ENCODE measurements at places on chromosomes 7 and 10. TPM values are rescaled to one million over a fixed set of nuclear protein-coding genes. Genes with fewer than 3 reads are reported as not detected.

- DNase-seq, result no peak
- no peak overlapping the region for H3K27ac ChIP-seq
- H3K4me1 ChIP-seq, result peaks cover 7% of the 10 kb centered on the region
These were observed 16.6 kb downstream of the CHCHD3 start for GRCh38 chr7:133065301-133065700.

- H3K36me3 ChIP-seq, result no peaks in the 10 kb centered on the region
- no peak overlapping the region for H3K27ac ChIP-seq
- no peak for DNase-seq
These were observed 225.4 kb upstream of the ZWINT start for GRCh38 chr10:56586461-56586891.

- DNase-seq, result no peak
- peaks cover 21% of the 10 kb centered on the region for H3K36me3 ChIP-seq
- no peak overlapping the region for H3K27ac ChIP-seq
- peaks cover 70% of the 10 kb centered on the region for H3K27me3 ChIP-seq
- H3K4me3 ChIP-seq, result no peak overlapping the region
- peaks cover 9% of the 10 kb centered on the region for H3K4me1 ChIP-seq
These were observed 11.3 kb downstream of the BMI1 start for GRCh38 chr10:22332116-22332692.

DNA sequence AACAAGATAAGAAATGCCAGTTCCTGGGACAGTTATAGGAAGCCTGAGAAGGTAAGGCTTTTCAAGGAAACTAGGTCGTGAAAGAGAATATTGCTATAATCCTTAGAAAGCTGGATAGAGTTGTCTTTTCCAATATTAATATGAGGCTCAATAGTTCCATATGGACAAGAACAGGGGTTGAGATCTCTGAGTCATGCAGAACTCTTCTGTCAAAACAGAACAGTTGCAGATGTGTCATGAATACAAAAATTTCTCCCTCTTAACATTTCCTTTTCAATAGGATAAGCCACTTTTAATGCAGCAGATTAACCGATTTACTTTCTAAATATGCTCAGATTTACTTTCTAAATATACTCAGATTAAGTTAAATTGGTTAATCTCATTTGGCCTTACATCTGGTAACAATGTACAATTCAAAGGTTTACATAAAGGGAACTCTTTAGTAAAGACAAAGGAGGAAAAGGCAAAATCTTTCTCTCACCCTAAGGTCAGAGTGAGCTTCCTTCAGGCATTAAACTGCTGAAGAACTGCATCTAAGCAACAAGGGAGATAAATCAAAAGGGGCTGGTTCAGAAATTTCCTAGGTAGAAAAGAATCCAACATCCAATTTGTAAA, 104.7 kb upstream of the PCDH15 start:
- no peak overlapping the region for H3K4me3 ChIP-seq
- H3K27ac ChIP-seq, result peak overlapping the region; percentile 43
- DNase-seq, result no peak
- peaks cover 21% of the 10 kb centered on the region for H3K4me1 ChIP-seq

Gene ZNF212
- total RNA-seq, result 15.8 TPM

Gene DENND10
- 49.3 TPM for total RNA-seq

- H3K27ac ChIP-seq, result no peak overlapping the region
- peak; percentile 61 for DNase-seq
- no peaks in the 10 kb centered on the region for H3K36me3 ChIP-seq
These were observed 114.1 kb downstream of the VIPR2 start for GRCh38 chr7:159030490-159031134.

GRCh38 chr10:22984066-22984465, 56.2 kb downstream of the ARMC3 start:
- peaks cover 11% of the 10 kb centered on the region for H3K4me1 ChIP-seq
- H3K4me3 ChIP-seq, result no peak overlapping the region
- H3K27ac ChIP-seq, result no peak overlapping the region
- H3K27me3 ChIP-seq, result peaks cover 3% of the 10 kb centered on the region
- DNase-seq, result no peak

GRCh38 chr7:46218461-46219200, 297.6 kb upstream of the IGFBP3 start:
- H3K4me3 ChIP-seq, result peak overlapping the region; percentile 28
- H3K27ac ChIP-seq, result peak overlapping the region; percentile 88
- no peaks in the 10 kb centered on the region for H3K27me3 ChIP-seq
- H3K36me3 ChIP-seq, result no peaks in the 10 kb centered on the region
- no peak for DNase-seq
- peaks cover 52% of the 10 kb centered on the region for H3K4me1 ChIP-seq

GRCh38 chr7:113657603-113658002, 261.2 kb downstream of the PPP1R3A start:
- DNase-seq, result no peak
- peaks cover 3% of the 10 kb centered on the region for H3K27me3 ChIP-seq
- H3K4me3 ChIP-seq, result no peak overlapping the region
- no peak overlapping the region for H3K27ac ChIP-seq

DNA sequence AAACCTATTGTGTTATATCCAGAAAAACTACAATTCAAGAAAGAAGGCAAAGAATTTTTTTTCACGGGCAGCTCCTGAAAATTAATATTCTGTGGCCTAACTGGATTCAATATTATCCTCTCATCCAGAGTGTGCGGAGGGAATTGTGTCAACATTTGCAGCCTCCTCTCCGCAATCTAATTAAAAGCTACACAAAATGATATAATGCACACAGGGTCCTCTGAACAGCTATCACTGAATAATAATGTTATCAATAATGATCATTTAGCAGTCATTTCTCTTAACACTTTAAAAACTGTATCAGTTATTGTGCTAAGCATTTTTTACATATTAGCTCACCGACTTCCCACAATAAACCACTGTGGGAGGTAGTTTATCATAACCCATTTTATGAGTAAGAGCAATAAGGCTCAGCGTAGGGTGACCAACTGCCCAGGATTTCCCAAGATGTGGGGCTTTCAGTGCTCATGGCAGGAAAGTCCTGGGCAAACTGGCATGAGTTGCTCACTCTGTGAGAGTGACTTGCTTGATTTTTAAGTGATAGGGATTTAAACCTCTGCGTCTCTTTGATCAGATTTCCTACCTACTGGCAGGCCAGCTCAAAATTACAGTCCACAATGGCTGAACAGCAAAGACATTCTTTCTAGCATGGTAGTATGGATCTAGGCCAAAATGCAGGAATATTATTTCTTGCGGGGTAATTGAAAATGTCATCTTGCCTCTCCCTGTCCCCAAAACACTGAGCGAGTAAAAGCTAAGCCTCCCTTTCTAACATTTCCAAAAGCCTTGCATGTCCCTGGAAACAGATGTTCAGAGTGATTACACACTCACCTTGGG, 65.7 kb downstream of the AOAH start:
- no peaks in the 10 kb centered on the region for H3K27me3 ChIP-seq
- H3K4me3 ChIP-seq, result no peak overlapping the region
- DNase-seq, result no peak
- H3K4me1 ChIP-seq, result peaks cover 54% of the 10 kb centered on the region
- peak overlapping the region; percentile 39 for H3K27ac ChIP-seq
- no peaks in the 10 kb centered on the region for H3K36me3 ChIP-seq

DNA sequence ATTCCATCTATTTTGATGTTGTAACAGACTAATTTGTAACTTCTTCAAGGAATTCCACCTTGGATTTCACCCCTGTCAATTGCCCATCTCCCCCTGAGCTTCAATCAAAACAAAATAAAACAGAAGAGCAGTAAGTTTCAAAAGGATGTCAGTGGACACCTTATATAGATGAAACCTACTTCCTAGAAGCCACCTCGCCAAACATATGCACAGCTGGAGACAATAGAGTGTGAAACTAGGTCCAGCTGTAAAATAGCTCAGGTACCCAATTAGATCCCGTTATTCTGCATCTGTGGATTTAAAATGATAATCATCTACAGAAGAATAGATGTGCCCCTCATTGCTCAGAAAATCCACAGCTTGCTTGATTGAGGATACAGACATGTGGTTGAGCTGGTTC, 598.6 kb downstream of the SH2D4B start:
- no peak for DNase-seq
- H3K27ac ChIP-seq, result no peak overlapping the region
- H3K36me3 ChIP-seq, result no peaks in the 10 kb centered on the region

DNA sequence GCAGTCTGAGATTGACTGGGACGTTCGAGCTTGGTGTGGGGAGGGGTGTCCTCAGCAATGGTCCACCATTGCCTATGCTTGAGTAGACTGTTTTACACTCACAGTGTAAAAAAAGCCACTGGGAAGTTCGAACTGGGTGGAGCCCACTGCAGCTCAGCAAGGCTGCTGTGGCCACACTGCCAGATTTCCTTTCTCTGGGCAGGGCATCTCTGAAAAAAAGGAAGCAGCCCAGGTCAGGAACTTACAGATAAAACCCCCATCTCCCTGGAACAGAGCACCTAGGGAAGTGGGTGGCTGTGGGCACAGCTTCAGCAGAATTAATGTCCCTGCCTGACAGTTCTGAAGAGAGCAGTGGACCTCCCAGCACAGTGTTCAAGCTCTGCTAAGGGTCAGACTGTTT, 80.3 kb downstream of the BICC1 start:
- no peaks in the 10 kb centered on the region for H3K4me1 ChIP-seq
- no peak overlapping the region for H3K4me3 ChIP-seq
- H3K27ac ChIP-seq, result no peak overlapping the region
- peaks cover 8% of the 10 kb centered on the region for H3K36me3 ChIP-seq
- DNase-seq, result no peak
